ENCODE measurements at places on chromosomes 12 and 14.
A peak's percentile ranks its signal among the peaks of the same experiment; 100 is the strongest.

GRCh38 chr12:77923882-77924281, 93.2 kb downstream of the NAV3 start:
- DNase-seq, result no peak

- no peak for DNase-seq
Measured at GRCh38 chr14:59482541-59483331, 1.5 kb downstream of the L3HYPDH start.

DNA sequence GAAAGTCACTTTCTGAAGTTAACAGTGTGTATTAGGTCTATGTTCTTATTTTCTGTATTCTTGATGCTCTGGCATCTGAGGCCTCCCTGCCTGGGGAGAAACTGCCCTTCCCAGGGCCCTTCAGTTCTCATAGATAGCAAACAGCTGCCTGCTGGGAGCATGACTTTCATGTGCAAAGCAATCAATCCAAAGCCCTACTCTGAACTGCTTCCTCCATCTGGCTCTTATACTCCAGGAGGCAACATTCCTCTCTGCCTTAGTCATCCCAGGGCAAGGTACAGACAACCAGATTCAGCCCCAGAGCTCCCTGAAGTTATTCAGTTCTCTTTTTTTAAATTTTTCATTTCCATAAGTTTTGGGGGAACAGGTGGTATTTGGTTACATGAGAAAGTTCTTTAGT, 41.7 kb upstream of the RIN3 start:
- no peak for DNase-seq

- no peak for DNase-seq
Measured at GRCh38 chr12:11133816-11134215, 628 bp downstream of the TAS2R30 start.

GRCh38 chr12:131098178-131098981, 144.7 kb downstream of the ADGRD1 start:
- DNase-seq, result no peak

- DNase-seq, result no peak
Measured at GRCh38 chr14:89540009-89540829, 123.2 kb upstream of the FOXN3 start.

- DNase-seq, result no peak
Measured at GRCh38 chr12:56878010-56878339, 56.2 kb downstream of the SDR9C7 start.

- DNase-seq, result no peak
Measured at GRCh38 chr12:124621296-124621660, 53.9 kb upstream of the NCOR2 start.

DNA sequence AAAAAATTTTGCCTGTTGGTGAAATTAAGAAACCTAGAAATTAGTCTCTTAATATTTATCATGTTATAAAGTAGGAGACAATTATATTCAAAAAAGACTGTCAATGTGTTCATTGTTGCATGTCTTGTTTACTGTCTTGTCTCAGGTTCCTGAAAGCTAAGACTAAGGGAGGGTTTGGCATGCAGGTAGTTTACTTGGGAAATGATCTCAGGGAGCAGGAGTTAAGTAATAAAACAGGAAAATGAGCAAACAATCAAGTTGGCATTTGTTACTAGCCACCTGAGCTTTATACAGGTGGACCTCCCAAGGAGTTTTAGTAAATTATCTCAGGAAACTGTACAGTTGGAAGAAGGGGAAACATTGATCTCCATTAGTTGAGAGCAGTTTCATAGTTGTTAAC, 188.0 kb upstream of the MDGA2 start:
- DNase-seq, result no peak

- DNase-seq, result no peak
Measured at GRCh38 chr14:41758011-41758665, 151.5 kb downstream of the LRFN5 start.

DNA sequence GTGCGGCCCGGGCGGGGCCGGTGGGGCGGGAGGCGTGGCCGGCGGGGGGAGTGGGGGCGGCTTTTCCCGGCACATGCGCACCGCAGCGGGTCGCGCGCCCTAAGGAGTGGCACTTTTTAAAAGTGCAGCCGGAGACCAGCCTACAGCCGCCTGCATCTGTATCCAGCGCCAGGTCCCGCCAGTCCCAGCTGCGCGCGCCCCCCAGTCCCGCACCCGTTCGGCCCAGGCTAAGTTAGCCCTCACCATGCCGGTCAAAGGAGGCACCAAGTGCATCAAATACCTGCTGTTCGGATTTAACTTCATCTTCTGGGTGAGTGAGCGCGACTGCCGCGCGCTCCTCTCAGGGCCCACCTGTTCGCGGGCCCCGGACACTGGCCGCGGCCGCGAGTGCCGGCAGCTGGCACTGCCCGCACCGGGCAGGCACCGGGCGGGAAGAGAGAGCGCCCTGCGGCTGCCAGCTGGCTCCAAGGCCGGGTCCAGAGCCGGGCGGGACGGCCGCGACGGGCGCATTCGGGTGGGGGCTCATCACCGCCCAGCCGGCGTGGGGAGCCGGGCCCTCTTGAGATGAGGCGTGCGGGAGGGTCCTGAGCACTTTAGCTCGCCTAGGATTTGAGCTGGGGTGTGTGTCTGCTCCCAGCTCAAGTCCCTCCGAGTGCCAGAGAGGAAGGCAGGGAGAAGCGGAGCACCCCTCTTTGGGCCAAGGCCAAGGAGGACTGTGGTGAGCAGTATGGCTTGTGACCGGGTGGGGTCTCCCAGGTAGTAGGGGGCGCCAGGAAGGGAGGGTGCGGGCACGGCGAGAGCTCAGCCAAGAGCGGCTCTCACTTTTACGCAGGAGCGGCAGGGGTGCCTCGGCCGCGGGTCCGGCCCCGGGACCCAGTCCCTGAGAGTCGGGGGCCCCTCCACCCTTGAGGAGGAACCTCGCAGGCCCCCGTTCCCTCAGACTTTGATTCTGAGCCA, at the start of gene CD9:
TSS of gene CD9 (plus strand) at position 145 of the 957 bp plus-strand sequence. CDS start at position 245, 100 bp downstream.
- DNase-seq, result peak; percentile 18

DNA sequence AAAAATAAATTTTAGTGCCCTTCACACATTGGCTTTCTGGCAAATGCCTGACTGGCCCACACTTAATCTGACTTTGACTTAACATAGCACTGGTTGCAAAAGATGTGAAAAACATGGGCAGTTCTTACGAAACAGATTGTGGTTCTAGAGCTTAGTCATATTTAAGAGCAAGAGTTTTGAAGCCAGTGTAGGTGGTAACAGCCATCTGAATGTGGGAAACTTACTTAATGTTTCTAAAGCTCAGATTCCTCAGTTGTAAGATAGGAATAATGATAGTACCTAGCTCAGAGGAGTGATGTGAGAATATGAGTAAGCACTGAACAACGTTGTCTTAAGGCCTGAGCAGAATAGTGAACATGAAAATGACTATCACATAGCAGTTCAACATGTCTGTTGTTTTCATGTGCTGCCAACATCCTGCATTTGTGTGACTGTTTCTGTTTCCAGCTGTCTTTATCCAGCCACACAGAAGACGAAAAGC, 262.7 kb downstream of the SYT1 start:
- no peak for DNase-seq

DNA sequence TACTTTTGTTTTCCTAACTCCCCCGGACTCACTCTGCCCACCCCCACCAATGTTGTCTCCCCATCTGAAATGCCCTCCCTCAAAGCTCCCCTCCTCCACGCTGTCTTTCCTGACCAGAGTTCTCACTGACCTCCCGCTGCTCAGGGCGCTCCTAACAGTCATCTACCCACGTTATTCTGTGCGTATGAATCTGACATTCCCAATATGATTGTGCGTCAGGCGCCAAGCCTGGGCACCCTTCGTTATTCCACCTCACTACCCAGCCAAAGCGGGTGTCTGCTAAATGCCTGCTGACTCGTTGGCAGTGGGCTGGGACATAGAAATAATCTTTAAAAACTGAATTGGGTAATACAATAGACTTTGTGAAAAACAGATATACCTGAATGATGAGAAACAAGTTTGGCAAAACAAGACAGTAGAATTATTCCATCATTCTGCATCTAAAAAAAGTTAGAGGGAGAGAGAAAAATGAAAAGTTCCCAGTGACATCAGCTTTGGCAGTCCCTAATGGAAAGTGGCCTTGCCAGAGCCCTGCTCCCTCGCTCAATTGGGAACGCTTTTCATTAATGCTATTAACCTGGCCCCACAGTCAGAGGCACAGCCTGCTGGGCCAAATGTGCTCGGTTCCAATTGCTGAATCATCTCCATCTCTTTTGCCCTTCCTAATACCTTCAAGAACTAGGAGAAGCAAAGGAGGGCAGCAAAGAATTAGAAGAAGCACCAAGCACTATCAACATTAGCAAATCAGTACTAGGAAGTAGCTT, 74.0 kb upstream of the PLXNC1 start:
- DNase-seq, result no peak

- DNase-seq, result no peak
Measured at GRCh38 chr14:71339650-71340415, 432.6 kb downstream of the PCNX1 start.

GRCh38 chr12:6978188-6978587, 7.5 kb downstream of the EMG1 start:
- DNase-seq, result no peak

DNA sequence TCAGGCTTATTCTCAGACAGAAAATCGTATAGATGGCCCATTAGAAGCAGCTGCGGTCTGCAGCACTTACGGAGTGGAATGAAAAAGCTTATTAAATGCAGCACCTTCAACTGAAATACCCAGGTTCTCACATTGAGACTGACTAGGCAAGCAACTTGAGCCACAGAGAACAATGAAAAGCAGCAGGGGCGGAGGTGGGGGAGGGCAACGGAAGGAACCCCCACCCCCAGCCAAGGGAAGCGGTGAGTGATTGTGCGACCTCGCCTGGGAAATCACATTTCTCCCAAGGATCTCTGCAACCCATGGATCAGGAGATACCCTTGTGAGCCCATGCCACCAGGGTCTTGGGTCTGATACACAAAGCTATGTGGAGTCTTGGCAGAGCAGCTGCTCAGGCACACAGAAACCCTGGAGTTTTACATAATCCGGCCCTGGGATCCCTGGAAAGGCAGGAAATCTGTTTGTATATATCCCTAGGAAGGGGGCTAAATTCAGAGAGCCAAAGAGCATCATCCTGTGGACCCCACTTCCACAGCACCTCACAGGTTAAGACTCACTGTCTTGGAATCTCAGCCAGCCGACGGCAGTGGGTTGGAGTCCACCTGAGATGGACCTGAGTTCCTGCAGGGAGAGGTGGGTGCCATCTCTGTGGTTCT, 38.1 kb downstream of the PZP start:
- DNase-seq, result no peak

DNA sequence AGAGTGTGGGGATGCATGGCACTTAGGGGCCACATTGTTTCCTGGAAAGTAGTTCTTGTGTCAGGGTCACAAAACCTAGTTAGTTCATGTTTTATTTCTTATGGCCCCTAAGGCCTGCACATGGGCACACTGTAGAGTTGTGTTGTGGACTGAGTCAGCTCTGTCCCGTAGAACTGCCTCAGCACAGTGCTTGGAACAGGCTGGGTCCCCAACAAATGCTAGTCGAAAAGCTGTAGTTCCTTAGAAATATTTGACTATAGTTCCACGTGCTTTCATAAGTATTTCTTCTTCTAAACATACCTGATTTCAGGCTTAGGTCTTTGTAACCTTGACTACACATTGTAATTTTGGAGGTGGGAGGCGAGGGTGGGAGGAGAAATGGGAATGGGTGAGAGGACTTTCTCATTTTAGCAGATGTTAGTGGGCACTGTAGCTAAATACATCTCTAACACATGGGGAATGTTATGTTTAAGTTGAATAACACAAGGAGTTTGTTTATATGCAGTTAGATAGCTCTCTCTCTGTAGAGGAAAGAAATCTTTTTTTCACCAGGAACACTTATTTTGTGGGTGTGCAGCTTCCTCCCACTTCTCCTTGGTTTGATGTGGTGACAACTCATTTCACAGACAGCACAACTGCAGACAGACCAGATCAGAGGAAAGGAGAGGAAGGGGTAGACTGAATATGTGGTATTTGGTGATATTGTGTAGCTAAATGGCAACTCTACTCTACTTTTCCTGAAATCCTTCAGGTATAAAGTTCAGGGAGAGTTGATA, 39.5 kb upstream of the DACT1 start:
- peak; percentile 67 for DNase-seq

- DNase-seq, result no peak
Measured at GRCh38 chr12:109753959-109754358, 40.3 kb downstream of the FAM222A start.

GRCh38 chr14:83870546-83871270, 1659.2 kb upstream of the FLRT2 start:
- no peak for DNase-seq

GRCh38 chr12:75859868-75860267, 171.7 kb downstream of the PHLDA1 start:
- no peak for DNase-seq

DNA sequence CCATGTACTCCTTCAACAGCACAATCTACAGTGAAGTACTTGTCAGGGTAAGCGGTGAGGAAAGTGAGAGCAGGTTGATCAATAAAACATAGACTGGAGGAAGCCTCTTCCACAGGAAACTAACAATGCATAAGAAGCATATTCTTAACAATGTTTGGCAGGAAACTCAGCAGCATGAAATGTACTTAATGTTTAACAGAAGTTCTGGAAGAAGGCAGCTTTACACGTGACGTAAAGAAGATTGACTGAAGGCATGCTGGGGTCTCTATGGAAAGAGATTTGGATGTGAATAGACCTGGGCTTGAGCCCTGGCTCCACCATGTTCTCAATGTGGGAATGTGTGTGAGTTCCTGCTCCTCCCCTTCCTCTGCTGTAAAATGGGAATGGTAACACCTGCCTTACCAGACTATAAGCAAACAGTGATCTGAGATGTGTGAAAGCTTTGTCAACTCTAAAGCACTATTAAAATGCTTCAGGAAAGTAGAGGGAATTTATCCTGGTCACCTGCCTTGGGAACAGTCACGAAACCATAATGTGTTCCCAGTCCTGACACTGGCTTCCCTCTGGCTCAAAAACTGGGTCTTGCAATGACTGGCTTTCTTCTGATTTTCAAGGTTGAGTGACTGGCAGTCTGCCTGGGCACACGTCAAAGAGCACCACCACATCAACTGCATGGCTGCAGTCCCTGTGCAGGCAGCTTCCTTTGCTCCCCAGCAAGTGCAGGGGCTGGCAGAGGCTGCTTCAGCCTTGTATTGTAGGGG, 384.6 kb downstream of the APAF1 start:
- no peak for DNase-seq

GRCh38 chr14:80770114-80770908, 171.2 kb downstream of the CEP128 start:
- no peak for DNase-seq

- DNase-seq, result peak; percentile 40
Measured at GRCh38 chr12:123106640-123107359, 44.1 kb downstream of the PITPNM2 start.

DNA sequence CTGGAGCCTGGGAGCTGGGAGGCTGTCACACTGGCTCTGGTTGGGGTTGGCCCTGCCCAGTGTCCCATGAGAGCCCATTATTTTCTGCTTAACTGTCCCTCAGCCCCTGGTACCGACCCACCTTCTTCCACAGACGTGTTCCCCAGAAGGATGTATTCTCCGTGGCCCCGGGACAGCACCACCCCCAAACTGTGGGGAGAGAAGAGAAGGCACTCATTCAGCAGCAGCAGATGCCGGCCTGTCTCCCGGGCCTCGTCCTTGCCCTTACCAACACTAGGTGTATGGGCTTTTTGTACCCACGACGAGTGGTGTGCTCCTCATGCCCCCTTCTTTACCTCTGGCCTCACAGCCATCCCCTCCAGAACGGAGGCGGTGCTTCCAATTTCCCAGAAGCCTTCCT, 38.1 kb downstream of the LRTM2 start:
- DNase-seq, result no peak
